Testis (tissue), 5 donors: ENCODE measurements at places on chromosomes 5 and 9.

GRCh38 chr5:3389471-3390026 is 206.1 kb upstream of the IRX1 start:
- no peak for DNase-seq

- DNase-seq: no peak
Observed at GRCh38 chr9:89664010-89664409, 59.2 kb downstream of the GADD45G start.

- no peak for DNase-seq
Observed at GRCh38 chr5:129746876-129747275, 1.0 kb upstream of the MINAR2 start.

- DNase-seq: no peak
Observed at GRCh38 chr5:33688526-33688925, 203.3 kb downstream of the ADAMTS12 start.

DNA sequence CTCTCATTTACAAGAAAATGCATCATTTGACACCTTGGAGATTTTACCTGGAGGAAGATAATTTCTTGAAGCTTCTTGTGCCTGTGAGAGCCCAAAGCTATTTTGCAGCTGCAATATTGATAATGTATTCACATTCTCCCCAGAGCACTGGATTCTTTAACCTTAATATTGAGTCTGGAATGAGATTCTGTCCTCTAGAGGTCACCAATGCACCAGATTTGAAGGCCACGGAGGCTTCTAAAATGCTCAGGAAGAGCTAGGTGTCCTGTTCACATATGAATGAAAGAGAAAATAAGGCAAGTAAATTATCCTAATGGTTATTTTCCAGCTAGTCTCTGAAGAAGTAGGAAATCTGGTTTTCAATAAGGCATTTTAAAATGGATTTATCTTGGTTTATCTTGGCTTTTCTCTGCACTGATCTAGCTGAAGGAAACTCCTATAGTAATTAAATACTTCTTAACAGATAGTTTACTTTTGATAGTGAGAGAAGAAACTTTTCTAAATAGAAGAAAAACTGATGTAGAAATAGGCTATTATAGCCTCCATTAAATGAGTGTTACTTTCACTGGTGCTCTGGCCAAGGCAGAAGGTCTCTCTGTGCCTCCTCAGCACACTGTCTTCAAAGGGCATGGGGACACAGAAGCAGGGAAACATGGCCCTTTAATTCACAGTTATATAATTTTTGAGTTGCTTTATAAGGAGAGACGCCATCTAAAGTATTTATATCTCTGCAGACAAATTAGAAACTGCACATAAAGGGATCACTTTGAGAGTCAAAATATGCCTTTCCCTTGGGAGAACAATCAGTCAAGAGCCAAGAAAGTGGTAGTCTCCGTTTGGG is 297.0 kb upstream of the ACTBL2 start:
- DNase-seq: peak; percentile 57

GRCh38 chr9:117104716-117105495 is 310.0 kb downstream of the ASTN2 start:
- no peak for DNase-seq

DNA sequence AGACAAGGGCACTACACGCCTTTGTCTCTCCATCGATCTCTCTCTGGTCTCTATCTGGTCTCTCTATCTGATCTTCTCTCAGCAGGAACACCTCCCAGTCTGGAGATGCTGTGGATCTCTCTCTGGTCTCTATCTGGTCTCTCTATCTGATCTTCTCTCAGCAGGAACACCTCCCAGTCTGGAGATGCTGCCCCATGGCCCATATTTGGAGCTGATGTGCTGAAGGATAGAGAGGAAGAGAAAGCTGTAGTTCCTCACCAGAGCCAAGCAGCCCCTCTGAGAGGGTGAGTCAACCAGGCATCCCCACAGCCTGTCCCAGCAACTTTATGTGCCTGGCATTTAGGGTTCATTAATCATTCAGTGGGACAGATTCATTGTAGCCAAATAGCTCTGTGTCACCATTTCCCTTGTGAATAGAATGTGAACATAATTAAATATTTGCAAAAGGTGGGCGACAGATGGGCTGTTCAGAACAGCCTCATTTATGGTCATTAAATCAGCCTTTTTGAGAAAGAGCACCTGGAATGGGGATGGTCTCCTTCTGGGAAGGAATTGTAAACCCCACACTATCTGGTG is 189.3 kb upstream of the MAST4 start:
- DNase-seq: no peak

- peak; percentile 52 for DNase-seq
Observed at GRCh38 chr9:81829195-81829882, 98.9 kb upstream of the SPATA31D4 start.

DNA sequence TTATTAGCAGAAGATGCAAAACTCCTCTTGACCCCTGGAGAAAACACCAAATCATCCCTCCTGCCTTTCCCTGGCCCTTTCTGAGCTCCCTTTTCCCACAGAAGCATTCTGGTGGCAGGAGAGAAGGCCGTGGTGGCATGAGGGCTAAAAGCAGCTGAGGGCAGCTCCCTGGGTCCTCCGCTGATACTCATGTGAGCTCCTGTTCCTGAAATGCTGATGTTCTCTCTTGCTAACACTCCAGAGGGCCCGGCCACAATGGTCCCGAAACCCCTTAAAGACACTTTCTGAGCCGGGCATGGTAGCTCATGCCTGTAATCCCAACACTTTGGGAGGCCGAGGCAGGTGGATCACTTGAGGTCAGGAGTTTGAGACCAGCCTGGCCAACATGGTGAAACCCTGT is 183.1 kb downstream of the HSPA4 start:
- no peak for DNase-seq

DNA sequence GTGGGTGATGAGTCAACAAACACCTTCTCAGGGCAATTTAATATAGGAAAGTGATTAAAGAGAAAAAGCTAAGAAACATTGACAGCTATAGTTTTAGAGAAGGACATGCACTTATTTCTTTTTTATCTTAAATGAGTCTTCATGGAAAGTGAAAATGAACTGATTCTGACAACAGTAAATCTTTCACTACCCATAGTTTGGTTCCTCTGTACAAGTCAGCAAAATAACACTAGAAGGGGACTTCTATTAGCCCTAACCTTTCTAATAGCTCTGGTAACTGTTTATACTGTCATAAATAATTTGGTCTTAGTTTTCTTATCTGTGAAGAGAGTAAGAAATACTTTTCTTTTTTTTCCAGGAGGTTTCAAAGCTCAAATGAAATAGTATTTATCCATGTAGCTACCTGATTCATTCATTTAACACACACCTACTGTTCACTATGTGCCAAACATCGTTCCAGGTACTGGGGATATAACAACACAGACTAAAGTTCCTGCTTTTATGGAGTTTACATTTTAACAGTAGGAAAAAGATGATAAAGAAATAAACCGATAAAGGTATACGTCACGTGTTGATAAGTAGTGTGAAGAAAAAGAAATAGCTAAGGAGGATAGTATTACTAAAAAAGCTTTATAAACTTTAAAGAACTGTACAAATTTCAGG is 148.2 kb downstream of the PCSK1 start:
- no peak for DNase-seq

- peak; percentile 4 for DNase-seq
Observed at GRCh38 chr9:133725886-133726285, 12.3 kb downstream of the SARDH start.

DNA sequence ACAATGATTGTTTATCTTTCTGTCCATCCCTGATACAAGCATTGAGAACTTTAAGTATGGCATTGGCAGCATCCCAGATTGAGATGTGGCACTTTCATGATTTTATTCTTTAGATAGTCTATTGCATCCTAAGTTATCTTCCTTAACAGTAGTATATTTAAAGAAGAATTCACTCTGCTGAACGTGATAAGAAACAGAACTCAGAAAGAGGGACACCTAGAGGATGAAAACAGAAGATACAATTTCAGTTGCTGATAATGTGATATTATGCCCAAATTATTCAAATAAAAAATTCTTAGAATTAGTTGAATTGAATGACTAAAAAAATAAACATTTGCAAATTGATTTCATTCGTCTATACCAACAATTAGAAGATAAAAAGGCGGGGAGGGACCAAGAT is 218.1 kb upstream of the DMRTA1 start:
- no peak for DNase-seq
